NCI-H1694 treated with DMSO at 0.1 percent for 48 hours (cell line): ENCODE measurements at places on chromosomes 13 and 19.

GRCh38 chr13:67275351-67275960 is 45.3 kb upstream of the PCDH9 start:
- DNase-seq = no peak

DNA sequence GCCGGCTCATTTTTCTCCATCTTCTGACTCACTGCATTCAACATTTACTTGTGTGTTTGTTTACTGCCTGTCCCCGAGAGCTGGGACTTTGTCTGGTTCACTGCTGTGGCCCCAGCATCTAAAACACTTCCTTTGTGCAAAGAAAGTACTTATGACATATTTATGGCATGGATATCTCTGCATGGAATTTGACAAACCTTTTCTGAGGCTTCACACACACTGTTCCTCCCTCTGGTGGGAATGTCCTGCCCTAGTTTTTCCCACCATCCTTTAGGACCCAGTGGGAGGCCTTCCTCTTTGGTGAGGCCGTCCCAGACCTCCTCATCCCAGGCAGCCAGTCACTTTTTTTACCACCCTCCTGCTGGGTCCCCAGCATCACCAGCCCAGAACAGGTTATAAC is 1.4 kb upstream of the SRRM5 start:
- no peak for DNase-seq

DNA sequence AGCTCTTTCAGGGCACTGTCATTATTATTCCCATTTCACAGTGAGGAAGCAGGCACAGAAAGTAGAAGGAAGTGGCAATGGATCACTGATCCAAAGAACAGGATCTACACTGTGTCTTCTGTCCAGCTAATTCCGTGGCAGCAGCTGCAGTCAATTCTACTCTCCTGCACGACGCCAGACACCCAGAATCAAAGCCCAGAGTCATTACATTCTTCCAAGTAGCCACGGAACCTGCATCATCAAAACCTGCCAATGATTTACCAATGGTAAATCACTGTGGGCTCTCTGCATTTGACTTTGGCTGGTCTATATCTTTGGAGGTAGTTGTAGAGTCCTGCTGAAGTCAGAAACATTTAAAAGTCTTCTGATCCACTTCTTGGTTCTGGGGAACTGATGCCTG is 767.7 kb downstream of the LIG4 start:
- DNase-seq = no peak

DNA sequence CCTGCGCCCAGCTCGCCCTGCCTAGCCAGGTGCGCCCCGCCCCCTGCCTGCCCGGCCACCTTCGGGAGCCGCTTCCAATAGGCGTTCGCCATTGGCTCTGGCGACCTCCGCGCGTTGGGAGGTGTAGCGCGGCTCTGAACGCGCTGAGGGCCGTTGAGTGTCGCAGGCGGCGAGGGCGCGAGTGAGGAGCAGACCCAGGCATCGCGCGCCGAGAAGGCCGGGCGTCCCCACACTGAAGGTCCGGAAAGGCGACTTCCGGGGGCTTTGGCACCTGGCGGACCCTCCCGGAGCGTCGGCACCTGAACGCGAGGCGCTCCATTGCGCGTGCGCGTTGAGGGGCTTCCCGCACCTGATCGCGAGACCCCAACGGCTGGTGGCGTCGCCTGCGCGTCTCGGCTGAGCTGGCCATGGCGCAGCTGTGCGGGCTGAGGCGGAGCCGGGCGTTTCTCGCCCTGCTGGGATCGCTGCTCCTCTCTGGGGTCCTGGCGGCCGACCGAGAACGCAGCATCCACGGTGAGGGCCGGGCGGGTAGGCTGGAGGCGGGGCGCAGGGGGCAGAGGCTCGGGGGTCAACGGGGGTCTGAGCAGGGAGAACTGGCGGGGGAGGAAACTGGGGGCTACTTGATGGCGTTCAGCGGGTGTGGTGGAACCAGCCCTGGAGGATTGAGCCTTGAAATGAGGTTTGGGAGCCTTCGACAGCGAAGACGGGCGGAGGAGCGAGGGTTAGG is at the start of gene SPINT2:
Gene SPINT2 (plus strand): TSS at position 88 of the 727 bp plus-strand sequence. CDS start 320 bp downstream, at position 408.
- no peak for DNase-seq

DNA sequence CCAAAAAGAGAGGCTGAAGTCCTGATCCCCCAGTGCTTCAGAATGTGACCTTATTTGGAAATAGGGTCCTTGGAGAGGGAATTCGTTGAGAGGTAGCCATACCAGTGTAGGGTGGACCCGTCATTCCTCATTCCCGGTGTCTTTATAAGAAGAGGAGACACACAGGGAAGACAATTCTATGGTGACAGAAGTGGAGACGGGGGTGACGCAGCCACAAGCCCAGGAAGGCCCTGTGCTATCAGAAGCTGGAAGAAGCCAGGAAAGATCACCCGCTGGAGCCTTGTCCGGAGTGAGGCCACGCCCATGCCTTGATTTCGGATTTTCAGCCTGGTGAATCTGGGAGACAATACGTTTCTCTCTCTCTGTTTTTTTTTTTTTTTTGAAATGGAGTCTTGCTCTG is 2.6 kb upstream of the MYPOP start:
- no peak for DNase-seq

DNA sequence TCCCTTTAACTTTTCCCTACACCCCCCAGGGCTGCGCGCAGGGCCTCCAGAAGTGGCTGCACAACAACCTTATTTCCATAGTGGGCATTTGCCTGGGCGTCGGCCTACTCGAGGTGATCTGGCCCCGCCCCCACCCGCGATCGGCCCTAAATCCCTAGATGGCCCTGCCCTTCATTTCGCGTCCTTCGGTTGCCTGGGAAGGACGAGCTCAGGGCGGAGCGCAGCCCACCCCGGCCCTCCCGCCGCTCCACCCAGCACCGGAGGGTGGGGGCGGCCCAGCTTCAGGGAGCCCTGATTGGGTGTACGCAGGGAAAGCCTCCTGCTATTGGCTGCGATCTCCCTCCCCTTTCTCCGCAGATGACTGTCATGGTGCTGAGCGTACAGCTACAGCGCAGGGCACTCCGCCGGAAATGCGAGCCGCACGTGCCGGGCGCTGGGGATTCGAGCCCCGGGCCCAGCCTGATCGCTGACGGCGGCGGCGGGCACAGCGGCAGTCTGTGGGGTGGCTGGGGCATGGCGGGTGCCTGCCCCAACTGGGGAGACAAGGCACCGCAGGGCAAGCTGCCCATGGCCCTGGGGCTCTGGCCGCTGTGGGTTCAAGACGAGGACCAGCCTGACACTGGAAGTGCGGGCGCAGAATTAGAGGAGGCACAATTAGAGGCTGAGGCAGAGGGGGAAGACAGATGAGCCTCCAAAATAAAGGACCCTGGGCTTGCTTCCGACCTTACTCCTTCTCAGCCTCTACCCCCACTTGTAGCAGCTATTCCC is 4.3 kb downstream of the CD37 start:
- DNase-seq = no peak

DNA sequence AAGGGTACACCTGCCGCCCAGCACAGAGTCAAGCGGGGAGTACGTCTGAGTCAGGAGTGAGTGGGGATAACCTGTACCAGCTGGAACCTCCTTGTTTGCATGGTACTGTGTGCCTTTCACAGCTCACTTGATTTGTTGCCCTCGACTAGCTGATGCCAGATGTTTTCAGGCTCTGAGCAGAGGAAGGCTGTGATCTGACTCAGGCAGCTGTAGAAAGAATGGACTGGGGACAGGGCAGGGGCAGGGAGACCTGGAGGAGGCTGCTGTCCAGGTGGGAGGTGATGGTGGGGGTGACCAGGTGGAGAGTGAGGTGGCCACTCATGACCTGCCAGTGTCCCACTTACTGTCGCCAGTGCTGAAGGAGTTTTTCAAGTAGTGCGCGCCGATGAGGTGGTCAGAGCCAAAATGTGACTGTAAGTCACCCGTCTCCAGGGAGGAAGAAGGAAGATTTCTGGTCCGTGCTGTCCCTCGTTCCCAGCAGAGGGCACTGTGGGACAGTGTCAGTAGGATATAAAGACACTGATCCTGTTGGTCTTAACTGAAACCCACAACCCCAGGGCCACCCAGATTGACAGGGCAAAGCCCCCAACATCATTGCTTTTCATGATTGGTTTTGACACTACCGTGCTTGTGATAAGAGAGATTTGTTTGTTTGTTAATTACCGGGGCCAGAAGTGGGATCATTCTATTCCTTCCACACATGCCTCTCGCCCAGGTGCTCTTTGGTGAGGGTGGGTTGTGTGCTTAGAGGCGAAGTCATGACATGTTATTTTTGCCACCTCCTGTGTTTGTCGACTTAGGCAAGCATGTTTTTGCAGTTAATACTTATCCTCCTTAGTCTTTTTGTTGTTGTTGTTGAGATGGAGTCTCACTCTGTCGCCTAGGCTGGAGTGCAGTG is 128.4 kb downstream of the DPF1 start:
- peak; percentile 47 for DNase-seq

GRCh38 chr13:107475753-107476453 is 739.4 kb downstream of the LIG4 start:
- DNase-seq = no peak

- DNase-seq = peak; percentile 2
Measured at GRCh38 chr13:103022336-103022735, 43.9 kb downstream of the SLC10A2 start.

GRCh38 chr19:28396287-28396831 is 816.6 kb downstream of the UQCRFS1 start:
- DNase-seq = no peak

GRCh38 chr13:34294483-34295129 is 476.7 kb downstream of the RFC3 start:
- no peak for DNase-seq
